Stimulated activated CD4-positive, alpha-beta T cell treated with anti-CD3 and anti-CD28 coated beads, TNF-alpha, amount 100 ng/mL, for 1 hour (primary cell): ENCODE measurements at places on chromosomes 7 and 10.
A peak's percentile ranks its signal among the peaks of the same experiment; 100 is the strongest.

- DNase-seq, result no peak
Observed at GRCh38 chr10:119782981-119783664, 57.3 kb downstream of the INPP5F start.

DNA sequence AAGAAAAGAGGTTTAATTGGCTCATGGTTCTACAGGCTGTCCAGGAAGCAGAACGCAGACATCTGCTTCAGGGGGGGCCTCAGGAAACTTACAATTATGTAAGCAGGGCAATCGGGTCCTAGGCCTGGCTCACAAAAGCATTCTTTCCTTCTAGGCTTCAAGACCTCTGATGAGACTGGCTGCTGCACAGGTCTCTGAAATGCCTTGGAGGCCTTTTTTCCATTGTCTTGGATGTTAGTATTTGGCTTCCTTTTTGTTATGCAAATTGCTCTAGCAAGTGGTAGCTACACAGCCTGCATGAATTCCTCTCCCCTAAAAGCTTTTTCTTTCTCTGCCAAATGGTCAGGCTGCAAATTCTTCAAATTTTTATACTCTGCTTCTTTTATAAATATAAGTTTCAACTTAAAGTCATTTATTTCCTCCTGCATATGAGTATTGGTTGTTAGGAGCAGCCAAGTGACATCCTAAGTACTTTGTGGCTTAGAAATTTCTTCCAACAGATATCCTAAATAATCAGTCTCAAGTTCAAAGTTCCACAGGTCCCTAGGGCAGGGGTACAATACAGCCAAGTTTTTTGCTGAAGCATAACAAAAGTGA, 83.1 kb upstream of the SEMA3A start:
- DNase-seq, result no peak

- no peak for DNase-seq
Observed at GRCh38 chr7:73602721-73603651, 21.3 kb downstream of the MLXIPL start.

- DNase-seq, result no peak
Observed at GRCh38 chr7:105213611-105214010, 175.1 kb downstream of the SRPK2 start.

DNA sequence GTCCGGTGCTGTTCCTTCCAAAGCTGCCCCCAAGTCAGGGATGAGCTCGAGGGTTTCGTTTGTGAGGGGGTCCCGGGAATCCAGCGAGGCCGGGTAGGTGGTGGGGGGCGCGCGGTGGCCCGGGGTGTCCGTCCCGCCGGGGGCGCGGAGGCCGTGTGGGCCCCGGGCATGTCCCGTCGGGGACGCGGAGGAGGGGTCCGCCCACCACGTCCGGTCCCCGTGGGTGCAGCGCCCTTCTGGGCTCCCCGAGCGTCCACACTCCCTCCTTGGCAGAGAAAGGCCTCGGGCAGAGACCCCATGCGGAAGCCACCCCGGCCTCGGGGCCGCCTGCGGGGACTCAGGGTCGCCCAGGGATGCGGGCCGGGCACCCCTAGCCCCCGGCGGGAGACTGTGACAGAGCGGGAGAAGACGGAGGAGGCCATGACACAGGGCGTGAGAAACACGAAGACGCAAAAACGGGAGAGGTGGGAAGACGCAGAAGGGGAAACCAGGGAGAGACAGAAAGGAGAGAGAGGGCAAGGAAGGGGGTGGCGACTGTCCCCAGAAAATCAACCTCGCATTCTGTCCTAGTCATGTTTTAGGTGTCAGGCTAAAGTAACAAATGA, 640 bp upstream of the ZNF425 start:
- DNase-seq, result peak; percentile 28
